ENCODE measurements at places on chromosomes 16 and 17. TPM values are rescaled to one million over a fixed set of nuclear protein-coding genes. Genes with fewer than 3 reads are reported as not detected.

Gene EVI2A
- 139 TPM for total RNA-seq

Gene CMTM4
- total RNA-seq = 2.0 TPM

Gene NPIPA7
- total RNA-seq = 10.3 TPM

Gene KRT12
- not detected for total RNA-seq

Gene SPATA22
- total RNA-seq = not detected

Gene ZPBP2
- total RNA-seq = 0.35 TPM

Gene WSCD1
- 0.47 TPM for total RNA-seq

Gene GAS7
- 5.2 TPM for total RNA-seq

Gene SHCBP1
- 0.55 TPM for total RNA-seq
